Activated naive CD4-positive, alpha-beta T cell (primary cell): ENCODE measurements at places on chromosomes 12 and 14.

DNA sequence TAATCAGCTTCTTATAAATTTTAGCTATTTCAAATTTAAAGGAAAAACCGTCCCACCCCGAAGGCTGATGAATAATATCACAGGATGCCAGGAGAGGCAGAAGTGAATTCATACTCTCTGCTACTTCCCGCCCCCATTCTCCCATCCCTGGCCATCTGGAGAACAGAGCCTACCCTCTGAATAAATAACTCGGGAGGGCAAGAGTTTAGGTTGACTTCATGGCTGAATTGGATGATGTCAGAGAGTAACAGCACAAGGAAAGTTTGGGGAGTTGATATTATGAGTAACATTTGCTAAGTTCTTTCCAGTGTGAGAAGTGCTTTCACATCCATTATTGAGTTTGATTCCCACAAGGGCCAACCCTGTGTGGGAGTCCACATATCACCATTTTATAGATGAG, 241.6 kb downstream of the EGLN3 start:
- DNase-seq, result no peak

DNA sequence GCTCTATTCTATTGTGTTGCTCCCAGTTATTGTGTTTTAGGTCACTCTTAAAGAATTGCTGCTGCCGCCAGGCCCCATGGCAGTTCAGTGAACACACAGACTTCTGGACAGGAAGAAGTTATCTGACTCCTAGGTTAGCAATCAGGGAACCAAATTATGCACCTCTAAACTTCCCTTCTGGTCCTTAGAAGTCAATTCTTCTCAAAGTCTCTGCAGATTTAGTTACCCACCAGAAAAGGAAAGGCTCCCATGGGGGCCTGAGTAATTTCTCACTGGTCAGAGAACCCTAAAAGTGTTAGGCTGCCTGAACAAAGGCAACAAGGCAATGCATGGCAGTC, 10.0 kb downstream of the EMP1 start:
- DNase-seq, result no peak

GRCh38 chr14:30385925-30386324, 173.0 kb upstream of the G2E3 start:
- no peak for DNase-seq

DNA sequence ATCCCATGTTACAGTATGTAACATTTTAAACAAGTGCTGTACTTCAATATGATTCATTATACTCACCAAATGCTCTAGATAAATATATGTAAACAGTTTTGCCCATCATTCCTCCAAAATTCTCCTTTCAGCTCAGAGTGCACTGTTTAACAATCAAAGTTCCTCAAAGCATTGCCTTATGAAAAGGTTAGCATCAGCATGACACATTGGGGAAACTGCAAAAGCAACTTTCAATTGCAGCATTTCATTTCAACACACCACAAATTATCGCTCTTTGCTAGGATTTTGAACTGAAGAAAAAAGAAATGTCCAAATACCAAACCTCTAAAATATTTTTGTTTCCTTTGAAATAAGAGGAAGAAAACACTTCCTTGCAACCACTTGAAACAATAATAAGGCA, 413.2 kb downstream of the FLRT2 start:
- DNase-seq, result no peak

GRCh38 chr12:114935658-114936057, 251.7 kb upstream of the TBX3 start:
- DNase-seq, result no peak

DNA sequence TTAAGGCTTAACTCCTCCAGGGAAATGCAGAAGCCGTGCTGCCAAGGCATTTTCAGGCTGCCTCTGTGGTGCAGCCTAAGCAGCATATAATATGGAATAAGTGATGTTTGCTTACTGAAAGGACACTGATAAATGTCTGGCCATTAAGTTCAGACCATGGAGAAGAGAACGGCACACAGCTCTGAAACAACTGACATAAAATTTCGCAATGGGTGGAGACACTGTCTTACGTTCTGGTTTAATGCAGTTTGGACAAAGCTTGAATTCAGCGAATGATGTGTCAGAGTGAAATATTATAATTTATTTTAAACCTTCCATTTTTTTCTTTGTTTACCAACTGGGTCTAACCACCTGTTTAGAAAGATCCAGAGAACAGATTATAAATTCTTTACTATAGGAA, 27.2 kb upstream of the NRXN3 start:
- DNase-seq, result no peak

GRCh38 chr12:26092346-26093105, 32.3 kb downstream of the BHLHE41 start:
- DNase-seq, result no peak

GRCh38 chr12:54018468-54018984, 9.7 kb upstream of the HOXC6 start:
- DNase-seq, result no peak

DNA sequence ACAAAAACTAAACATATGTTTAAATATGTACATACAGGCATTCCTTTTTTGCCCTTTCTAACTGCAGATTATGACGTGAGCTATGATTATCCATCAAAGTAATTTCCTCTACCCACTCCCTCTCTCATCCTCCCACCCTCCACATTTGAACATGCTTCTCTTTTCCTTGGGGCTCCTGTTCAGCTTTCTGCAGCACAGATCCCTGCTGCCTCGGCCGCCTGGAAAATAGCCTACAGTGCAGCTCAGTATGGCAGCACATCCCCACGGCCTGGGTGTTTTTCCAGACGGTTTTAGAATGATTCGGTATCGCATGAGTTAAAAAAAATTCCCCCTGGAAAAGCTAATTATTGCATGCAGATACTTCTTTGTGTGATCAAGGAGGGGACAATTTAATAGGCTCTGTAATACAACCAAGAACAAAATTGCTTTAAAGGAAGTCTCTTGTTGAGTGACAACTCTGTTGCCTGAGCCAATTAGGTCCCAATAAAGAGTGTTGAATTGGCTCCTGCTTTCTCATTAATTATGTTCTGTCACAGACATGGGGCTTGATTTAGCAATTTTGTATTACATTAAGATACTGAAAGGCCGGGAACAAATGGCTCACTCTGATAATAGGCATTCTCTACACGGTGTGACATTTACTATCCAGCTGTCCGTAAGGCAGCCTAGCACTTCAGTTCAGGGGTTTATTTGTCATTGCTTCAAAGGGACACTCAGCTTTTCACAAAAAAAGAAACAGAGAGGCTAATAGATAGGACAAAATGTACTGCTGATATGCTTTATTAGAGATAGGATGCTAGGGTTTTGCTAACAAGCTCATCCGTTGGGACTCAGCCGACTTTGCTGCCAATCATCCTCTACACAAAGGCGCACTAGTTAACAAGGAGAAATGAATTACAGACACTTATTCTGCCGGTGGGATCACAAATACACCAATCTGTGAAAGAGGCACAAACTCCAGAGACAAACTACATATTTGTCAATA, 285.8 kb upstream of the G2E3 start:
- no peak for DNase-seq

DNA sequence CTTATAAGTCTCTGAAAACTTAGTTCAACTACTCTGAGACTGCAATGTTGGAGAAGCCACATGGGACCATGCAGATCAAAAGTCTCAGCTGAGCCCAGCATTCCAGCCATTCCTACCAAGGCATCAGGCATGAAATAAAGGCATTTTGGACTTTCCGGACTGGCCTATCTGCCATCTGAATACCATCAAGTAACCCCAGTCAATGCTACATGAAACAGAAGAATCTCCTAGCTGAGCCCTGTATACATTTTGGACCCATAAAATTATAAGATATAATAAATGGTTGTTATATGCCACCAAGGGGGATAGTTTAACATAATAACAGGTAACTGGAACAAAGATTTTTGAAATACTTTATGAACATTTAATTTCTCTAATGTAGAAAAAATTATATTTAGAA, 9.3 kb upstream of the TMEM260 start:
- no peak for DNase-seq

GRCh38 chr14:21771671-21772070, 98.1 kb upstream of the OR4E1 start:
- DNase-seq, result no peak

DNA sequence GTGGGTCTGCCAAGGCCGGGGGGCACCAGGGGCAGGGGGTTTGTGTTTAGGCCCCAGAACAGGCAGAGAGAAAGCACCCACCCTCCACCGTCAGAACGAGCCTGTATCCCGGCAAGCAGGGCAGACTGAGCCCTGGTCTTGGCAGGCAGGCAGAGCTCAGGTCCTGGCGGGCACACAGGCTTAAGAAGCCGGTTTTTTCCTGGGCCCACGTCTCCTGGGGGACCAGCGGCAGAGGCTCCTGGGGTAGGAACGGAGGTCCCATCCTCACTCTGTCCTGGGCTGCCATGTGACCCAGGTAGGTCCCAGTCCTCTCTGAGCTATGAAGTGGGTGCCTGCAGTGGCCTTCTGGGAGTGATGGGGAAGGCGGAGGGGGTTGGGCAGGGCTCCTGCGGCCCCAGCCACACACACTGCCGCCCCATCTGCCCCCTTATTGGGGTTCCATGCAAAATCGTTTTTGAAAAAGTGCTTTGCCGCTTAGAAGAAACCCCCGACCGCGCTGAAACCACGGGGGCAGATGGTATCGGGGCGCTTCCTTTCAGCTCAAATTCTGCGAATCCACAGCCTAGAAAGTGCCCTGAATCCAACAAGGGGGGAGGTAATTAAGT, 24.2 kb downstream of the SH2B3 start:
- DNase-seq, result no peak

- DNase-seq, result no peak
Measured at GRCh38 chr12:47408171-47408871, 297.5 kb downstream of the RPAP3 start.

GRCh38 chr14:52741865-52742264, 11.9 kb downstream of the STYX start:
- DNase-seq, result no peak

DNA sequence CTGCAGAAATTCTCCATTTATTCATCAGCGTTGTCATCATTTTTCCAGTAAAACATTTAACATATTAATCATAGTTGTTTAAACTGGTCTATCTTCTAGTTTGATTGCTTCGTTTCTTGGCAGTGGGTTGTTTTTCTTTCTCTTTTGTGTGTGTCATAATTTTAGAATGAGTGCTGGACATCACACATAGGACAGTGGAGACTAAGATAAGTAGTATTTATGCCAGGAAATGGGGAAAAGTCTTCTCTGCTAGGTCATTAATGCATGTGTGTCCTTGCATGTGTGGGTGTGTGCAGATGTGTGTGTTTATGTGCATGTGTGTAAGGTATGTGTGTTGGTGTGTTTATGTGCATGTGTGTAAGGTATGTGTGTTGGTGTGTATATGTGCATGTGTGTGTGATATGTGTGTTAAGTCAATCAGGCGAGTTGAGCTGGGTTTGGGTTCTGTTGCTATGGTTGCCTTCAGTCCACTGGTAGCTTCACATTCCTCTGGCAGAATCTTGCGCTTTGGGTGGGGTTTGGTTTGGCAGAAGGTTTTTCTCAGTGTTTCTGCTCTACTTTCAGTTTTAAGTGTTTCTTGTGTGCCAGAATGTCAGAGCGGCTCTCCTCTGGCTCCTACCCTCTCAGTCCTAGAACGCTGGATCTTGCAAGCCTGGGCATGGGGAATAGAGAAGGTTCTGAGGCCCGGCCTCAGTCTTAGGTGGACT, 7.8 kb upstream of the ADGRD1 start:
- DNase-seq, result no peak

GRCh38 chr12:51798501-51798900, 50.0 kb downstream of the FIGNL2 start:
- no peak for DNase-seq

GRCh38 chr14:43413084-43413483, 1094.0 kb downstream of the FSCB start:
- no peak for DNase-seq

DNA sequence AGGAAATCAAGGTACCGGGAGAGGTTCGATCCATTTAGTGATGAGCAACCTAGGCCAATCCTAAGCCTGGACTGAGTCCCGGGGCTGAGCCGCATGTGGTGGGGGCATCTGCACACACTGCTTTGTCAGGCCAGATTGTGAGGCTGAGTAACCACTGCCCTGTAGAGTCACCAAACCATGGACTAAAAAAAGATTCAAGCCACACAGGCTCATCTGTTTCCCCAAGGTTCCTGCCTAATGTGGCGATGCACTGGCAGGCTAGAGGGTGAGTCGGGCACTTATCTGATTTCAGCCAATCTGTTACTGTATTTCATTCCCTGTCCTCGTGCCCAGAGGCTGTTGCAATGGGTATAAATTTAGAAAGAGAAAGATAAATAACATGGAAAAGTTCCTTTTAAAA, 140.8 kb downstream of the TTC7B start:
- no peak for DNase-seq

- no peak for DNase-seq
Measured at GRCh38 chr14:76687611-76688382, 73.5 kb upstream of the VASH1 start.

GRCh38 chr14:73462815-73463214, 4.5 kb upstream of the NUMB start:
- DNase-seq, result no peak

DNA sequence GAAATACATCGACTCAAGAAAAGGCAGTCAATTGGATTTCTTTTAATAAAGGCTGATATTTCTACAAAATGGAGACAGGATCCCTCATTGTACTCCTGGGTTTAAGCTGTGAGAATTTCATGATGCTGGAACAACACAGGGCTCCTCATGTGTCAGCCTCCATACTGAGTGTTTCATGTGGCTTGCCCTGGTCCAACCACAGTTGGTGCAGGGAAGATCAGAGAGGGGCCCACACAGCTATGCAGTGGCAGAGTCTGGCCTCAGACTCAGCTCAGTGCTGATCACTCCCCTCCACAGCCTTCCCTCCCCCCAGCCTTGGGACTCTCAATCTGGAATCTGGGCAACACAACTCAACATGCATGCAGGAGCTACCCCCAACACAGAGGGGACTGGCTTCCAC, 122.5 kb upstream of the OVCH1 start:
- no peak for DNase-seq

GRCh38 chr14:55832122-55832911, 252.3 kb downstream of the KTN1 start:
- DNase-seq, result no peak

- no peak for DNase-seq
Measured at GRCh38 chr14:69713993-69714679, 52.8 kb upstream of the SRSF5 start.

DNA sequence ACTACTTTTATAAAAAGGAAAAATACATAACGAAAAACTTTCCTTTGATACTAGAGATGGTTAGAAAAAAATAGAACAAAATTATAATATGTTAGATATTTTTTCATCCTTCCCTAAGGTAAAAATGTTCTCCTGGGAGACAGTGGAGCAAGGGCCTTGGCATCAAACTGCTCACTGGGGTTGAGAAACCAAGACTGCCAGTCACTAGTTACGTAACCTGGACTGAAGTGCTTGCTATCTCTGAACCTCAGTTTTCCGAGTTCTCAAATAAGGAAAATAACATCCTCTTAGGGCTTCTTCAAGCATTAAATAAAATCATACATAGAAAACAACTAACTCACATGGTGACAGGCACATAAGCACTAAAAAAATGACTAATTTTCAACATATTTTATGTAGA, 48.2 kb upstream of the FRMD6 start:
- DNase-seq, result no peak

GRCh38 chr12:124980098-124980892, 8.6 kb downstream of the DHX37 start:
- no peak for DNase-seq
